ENCODE measurements at places on chromosomes 6 and 20.
A peak's percentile ranks its signal among the peaks of the same experiment; 100 is the strongest.

DNA sequence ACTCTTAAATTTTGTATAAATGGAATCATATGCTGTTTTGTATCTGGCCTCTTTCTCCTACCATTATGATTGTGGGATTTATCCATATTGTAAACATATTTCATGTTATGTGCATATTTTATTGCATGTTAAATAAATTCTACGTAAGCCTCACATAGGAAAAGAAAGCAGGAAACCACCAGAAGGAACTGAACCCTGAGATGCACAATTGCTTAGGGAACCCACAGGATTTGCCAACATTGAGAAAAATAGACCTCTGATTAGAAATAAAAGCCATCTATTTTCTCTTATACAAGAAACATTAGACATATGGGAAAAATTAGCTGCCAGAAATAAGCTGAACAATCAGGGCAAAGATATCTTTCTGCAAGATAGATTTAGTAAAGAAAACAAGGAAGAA is 111.2 kb upstream of the CARMIL1 start:
- DNase-seq: no peak

- no peak for DNase-seq
Observed at GRCh38 chr6:254016-254415, 38.3 kb upstream of the DUSP22 start.

DNA sequence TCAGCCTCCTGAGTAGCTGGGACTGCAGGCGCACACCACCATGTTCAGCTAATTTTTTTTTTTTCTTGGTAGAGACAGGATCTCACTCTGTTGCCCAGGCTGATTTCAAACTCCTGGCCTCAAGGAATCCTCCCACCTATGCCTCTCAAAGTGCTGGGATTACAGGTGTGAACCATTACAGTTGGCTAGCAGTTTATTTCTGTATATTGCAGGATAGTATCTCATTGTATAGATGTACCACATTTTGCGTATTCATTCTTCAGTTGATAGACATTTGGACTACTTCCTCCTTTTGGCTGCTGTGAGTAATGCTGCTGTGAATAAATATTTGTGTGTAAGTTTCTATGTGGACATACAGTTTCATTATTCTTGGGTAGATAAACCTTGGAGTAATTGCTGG is 32.9 kb downstream of the ASXL1 start:
- DNase-seq: no peak

DNA sequence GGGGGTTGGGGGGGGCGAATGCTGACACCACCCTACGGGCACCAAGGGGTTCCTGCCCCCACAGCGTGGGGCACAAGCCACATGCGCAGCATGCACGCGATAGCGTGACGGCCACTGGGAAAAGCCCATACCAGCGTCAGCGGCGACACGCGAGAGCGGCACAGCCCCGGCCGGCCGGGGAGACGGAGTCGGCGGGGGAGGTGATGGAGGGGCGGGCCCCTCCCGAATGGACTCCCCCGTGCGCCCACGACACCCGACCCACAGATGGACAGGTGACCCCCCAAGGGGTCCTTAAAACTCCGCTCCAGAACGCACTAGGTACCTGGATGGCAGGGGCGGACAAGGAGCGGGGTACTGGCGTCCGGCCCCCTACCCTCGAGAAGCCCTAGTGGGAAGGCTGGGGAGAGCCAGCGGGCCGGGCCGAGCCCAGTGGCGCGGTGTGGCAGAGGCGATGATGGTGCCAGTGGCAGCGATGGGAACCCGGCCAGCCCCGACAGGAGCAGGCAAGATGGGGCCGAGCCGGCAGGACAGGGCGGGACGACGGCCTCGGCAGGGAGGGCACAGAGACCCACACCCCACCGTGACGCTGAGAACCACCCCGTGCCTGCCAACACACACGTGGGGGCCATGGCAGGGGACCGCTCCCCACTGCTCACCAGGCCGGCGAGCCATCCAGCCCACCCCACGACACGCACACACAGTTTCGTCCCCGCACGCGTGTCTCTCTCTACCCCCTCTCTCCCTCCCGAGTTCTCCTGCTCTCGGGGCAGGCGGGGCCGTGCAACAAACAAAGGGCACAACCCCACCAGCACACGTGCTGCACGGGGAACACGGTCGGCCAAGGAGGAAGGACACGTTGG is 1959.8 kb upstream of the DEFB115 start:
- DNase-seq: no peak

DNA sequence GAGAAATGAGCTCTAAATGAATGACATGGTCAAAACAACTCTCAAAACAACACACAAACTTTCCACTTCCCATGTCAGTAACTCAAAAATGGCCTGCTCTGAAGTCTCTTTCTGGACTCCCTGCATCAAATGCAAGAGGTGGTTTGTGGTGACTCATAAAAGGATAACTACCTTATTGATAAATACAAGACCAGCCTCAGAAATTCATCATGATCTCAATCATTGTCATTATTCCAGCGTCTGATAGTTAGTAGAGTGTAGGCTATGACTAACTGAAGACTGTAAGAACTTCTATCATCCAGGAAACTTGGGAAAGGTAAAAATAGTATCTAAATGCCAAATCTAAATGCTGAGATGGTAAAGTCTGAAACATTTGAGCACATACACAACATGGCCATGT is 369.4 kb downstream of the BMP2 start:
- DNase-seq: no peak

DNA sequence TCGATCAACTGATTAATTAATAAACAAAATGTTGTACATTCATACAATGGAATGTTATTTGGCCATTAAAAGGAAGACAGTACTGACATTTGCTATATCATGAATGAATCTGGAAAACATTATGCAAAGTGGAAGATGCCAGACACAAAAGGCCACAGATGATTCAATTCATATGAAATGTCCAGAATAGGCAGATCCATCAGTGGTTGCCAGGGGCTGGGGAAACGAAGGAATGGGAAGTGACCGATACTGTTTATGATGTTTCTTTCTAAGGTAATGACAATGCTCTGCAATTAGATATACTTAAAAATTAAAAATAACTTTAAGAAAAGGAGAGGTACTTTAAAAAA is 37.2 kb downstream of the ELOVL5 start:
- DNase-seq: no peak

- peak; percentile 75 for DNase-seq
Observed at GRCh38 chr20:17558154-17558940, 11.5 kb upstream of the DSTN start.

DNA sequence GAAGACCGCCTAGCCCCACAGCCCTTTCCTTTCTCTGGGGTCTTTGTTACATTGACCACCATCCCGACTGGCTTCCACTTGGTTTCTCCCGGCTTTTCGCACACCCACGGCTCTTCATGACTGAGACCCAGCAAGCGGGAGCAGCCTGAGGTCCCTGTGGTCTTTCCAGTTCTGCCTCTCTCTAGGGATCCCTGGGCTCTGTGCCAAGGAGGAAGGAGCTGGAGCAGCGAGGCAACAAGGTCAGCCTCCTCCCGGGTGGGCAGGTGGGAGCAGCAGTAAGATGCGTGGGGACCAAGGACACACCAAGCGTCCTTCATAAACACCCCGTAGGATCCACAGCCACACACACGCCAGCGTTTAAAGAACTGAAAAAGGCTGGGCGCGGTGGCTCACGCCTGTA is 29.6 kb upstream of the MRGBP start:
- no peak for DNase-seq

DNA sequence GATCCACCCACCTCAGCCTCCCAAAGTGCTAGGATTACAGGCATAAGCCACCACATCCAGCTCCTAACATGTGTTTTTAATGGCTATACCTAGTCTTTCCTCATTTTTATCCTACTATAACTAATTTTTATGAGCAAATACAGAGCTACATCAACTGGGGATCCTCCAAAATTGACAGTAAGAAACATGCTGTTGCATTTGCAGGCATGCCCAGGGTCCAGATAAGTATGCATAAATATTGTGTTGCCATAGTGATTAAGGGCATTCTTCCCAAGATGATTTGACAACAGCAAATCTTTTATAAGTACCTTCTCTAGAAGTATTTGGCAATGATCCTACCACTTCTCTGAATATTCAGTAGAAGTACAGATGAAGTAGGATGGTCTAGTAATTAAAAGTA is 41.9 kb upstream of the MOXD1 start:
- no peak for DNase-seq

GRCh38 chr6:16397623-16398022 is 159.2 kb downstream of the GMPR start:
- DNase-seq: no peak

DNA sequence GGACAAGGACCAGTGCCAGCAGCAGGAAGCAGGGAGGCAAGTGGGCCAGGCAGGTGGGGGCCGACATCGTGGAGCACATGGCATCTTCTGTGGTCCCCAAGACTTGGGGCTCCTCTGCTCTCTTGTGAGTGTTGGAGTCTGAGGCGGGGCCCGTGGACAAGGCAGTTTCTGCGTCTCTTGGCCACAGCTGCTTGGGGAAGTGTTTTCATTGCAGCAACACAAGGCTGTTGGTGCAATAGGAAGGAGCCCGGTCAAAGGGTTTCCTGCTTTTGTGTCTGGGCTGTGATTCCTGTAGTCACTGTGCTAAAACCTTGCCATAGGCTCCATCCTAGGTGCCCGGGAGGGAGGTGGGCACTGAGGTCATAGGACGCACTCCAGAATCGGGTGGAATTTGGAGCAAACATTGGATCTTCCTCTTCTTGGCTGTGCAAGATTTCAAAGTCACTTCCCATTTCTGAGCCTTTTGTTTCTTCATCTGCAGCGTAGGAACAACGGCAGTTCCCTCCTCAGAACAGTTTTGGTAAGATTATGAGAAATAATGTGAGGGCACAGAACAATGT is at the start of gene SIRPB2:
TSS of gene SIRPB2 (minus strand) at position 140 of the 560 bp plus-strand sequence. CDS start at position 79, 61 bp downstream.
- DNase-seq: no peak

GRCh38 chr6:170108890-170109587 is 181.8 kb downstream of the DLL1 start:
- no peak for DNase-seq

DNA sequence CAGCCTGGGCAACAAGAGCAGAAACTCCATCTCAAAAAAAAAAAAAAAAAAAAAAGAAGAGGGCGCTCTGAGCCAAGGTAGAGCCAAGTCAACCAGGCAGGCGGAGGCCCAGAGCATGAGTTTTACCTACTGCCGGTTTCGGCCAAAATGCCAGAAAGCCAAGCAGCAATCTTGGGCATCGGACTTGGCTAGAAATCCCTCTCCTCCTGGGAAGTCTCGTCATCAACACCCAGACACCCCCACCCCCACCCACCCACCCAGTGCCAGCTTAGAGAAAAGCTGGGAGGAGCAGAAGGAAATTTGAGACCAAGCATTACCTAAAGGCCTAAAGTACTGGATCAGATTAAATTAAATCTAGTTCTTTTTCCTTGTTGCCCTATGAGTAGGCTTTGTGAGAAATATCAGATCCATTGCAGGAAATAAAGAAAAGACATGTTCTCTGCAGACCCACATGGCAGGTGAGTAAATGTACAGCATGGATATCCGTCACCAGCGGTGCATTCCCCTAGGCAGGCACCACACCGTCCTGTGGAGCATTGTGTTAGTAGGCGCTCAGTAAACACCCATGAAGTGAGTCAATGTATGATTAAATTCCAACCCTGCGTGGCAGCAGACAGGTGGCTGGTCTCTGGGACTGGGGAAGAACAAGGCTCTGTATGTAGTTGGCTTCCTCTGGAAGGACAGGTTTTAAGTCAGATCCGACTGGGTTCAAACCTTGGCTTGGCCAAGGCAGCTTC is 21.0 kb downstream of the RIPOR3 start:
- no peak for DNase-seq

GRCh38 chr6:4103929-4104328 is 25.0 kb upstream of the FAM217A start:
- DNase-seq: no peak

DNA sequence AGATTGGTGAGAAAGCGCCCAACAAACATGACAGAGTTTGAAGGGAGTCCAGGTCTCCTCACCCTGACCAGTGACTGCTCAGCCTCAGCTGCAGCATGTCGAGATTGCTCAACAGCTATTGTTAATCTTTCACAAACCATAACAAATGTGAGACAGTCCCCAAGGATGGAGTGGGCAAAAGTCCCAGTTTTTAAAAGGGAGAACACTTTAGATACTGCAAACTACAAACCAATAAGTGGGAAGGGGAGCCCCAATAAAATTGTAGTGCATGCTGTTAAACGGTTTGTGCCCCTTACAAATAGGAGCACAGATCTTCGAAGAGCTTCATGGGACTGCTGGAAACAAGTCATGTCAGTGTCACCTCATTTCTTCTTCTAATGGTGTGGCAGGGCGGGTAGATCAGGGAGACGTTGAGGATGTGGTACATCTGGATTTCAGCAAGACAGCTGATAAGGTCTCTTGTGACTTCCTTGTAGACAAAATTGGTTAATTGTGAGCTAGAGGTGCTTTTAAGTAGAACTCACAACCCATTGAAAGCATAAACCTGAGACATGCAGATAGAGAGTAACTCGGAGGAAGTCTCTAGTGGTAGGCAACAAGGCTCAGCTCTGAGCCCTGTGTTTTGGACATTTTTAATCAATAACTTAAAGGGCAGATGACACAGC is 134.0 kb upstream of the ARMC2 start:
- DNase-seq: no peak

GRCh38 chr6:2734488-2735166 is 16.1 kb downstream of the MYLK4 start:
- DNase-seq: no peak

DNA sequence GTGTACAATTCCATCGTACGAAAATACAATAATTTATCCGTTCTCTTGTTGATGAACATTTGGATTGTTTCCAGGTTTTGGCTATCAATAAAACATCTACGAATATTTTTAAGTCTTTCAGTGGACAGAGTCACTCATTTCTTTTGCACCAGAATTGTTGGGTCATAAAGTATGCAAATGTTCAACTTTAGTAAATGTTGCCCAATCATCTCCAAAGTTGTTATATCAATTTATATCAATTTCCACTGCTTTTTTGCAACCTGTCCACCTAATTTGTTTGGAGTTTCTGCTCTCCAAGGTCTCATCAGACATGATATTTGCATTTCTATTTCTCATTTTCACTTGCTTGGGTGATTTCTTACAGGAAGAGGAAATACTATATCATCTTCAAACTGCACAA is 10.5 kb downstream of the TMEM239 start:
- DNase-seq: no peak

- DNase-seq: no peak
Observed at GRCh38 chr6:68651011-68651985, 16.2 kb downstream of the ADGRB3 start.

DNA sequence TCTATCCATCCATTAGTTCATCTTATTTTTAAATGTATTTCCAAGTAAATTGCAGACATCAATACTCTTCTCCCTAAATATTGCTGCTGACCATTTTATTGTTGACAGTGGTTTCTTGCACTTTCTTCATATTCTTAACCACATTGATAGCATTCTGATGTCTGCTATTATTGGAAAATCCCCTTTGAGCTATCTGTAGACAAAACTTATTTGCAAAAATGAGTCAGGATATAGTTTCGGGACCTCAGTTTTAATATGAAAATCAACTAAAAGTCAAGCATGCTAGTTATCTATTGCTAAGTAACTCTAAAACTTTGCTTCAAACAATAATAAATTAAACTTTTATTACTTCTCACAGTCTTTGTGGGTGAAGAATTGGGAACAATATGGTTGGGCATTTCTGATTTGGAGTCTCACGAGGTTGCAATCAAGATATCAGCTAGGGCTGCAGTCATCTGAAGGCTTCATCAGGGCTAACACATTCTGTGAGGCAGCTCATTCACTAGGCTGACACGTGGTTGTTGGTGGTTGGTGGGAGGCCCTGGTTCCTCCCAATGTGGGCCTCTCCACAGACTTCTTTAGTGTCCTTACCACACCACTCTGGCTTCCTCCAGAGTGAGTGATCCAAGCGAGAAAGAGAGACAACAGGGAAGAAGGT is 32.7 kb downstream of the CD109 start:
- DNase-seq: no peak
